ENCODE measurements at places on chromosomes 7 and 10.

GRCh38 chr10:4691776-4692175, 134.2 kb upstream of the AKR1E2 start:
- no peak for DNase-seq

- DNase-seq: no peak
Observed at GRCh38 chr7:28406192-28406591, 6.1 kb upstream of the CREB5 start.

GRCh38 chr7:54260941-54261371, 281.2 kb upstream of the VSTM2A start:
- DNase-seq: no peak

DNA sequence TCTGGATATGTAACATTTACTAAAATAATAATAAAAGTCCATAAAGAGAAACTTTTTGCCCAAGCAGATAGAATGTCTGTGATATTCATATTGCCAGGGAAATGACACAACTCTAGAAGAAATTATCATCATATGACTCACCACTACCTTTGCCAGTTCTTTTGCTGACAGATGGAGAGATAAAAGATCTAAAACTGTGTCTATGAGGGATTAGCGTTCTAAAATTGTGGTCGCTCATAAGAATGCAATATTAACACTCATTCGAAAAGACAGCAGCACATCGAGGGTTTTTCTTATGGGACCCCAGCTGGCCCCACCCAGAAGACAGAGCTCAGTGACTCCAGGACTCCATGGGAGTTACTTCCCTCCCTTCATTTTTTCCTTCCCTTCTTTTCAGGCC, 16.6 kb upstream of the LANCL2 start:
- DNase-seq: no peak

GRCh38 chr7:91162436-91162835, 101.8 kb upstream of the FZD1 start:
- DNase-seq: no peak

- DNase-seq: no peak
Observed at GRCh38 chr10:43043342-43043772, 33.5 kb upstream of the RET start.

DNA sequence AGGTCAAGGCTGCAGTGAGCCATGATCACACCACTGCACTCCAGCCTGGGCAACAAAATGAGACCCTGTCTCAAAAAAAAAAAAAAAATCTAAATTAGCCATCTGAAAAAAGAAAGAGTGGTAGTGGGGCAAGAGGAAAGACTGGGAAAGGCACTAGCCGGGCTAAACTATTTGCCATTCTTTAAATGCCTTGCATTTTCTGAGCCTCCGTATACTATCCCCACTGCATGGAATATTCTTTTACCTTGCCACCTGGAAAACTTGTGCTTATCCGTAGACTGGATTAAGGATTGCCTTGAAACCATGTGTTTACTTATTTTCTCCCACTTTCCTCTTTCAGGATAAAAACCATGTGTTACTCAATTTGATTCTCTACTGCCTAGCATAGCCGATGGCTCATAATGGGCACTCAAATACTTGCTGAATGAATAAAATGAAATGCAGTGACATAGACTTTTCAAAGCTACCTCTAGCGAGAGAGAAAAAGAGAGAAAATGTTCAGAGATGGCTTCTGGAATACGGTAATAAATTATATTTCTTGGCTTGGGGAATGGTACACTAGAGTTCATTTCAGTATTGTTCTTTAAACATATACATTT, 30.6 kb downstream of the HYCC1 start:
- DNase-seq: no peak

- no peak for DNase-seq
Observed at GRCh38 chr7:139767561-139767982, 10.2 kb downstream of the HIPK2 start.

DNA sequence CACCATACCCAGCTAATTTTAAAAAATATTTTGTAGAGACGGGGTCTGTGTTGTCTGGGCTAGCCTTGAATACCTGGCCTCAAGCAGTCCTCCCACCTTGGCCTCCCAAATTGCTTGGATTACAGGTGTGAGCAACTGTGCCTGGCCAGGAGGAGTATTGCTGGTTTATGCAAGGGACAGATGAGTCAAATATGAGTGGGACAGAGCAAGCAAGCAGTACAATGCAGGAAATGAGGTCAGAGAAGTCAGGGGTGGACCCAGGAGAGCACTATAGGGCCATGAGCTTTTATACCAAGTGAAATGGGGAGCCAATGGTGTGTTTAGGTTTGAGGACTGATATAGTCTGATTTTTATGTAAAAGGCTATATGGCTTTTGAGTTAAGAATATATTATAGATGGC, 6.3 kb downstream of the TSPAN13 start:
- no peak for DNase-seq

GRCh38 chr7:77710067-77710466, 13.8 kb downstream of the RSBN1L start:
- DNase-seq: no peak

GRCh38 chr10:124739986-124740368, 4.2 kb downstream of the FAM53B start:
- DNase-seq: no peak

GRCh38 chr10:91768123-91768522, 30.1 kb upstream of the TNKS2 start:
- DNase-seq: no peak

GRCh38 chr10:130255777-130256176, 119.6 kb downstream of the GLRX3 start:
- DNase-seq: no peak

GRCh38 chr10:60703266-60704041, 74.8 kb upstream of the CDK1 start:
- DNase-seq: no peak

GRCh38 chr7:80480566-80480965, 31.3 kb downstream of the GNAT3 start:
- no peak for DNase-seq

GRCh38 chr10:129965425-129965808, 1.3 kb upstream of the EBF3 start:
- no peak for DNase-seq

DNA sequence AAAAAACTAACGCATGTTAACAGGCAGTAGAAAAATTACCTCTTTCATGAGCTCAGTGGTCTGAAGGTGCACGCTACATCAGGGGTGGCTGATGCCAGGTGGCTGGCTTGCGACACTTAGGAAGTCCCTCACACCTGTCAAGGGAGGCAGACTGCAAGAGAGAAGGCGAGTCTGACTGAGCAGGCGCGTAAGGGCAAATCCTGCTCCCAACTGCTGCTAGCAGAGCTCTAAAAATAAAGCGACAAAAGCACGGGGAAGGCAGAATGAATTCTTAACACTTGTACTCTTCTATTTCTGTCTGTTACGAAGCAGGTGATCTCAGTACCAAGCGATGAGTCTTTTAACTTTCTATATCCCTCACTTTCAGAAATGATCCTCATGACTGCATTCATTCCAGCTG, 33.1 kb downstream of the CACNA2D1 start:
- no peak for DNase-seq

DNA sequence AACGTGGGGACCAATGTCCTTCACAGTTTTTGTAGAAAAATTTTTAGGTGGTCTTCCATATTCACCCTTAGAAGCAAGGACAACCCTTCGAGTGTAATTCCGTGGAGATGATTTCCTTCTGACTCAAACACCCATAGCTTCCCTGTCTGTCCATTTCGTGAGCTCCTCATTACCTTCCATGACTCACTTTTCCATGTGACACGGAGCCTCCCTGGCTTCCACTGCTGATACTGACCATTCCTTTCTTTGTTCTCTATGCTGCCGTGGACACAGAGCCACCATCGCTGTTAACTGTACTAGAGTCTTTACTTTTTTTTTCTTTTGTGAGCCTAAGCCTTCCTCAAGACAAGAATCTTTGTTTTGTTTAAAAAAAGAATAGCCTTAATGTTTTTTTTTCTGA, 12.5 kb upstream of the ARMS2 start:
- no peak for DNase-seq

DNA sequence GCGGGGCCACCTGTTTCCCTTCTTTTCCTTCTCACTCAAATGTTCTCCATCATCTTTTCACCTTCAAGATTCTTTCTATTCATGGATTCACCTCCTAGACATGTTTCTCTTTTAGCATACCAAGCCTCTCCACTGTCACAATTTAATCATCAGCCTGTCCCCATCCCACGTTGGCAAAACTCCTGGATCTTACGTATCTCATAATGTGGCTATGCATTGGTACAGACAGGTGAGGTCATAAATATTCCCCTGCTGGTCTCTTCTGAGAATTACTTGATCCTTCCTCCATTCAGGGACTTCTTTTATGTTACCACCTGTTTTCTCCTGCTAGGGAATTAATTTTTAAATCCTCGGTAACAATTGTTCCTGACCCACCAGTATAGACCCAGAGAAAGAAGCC, 262.6 kb upstream of the NEBL start:
- no peak for DNase-seq

- no peak for DNase-seq
Observed at GRCh38 chr10:95728526-95728925, 27.4 kb upstream of the ENTPD1 start.

DNA sequence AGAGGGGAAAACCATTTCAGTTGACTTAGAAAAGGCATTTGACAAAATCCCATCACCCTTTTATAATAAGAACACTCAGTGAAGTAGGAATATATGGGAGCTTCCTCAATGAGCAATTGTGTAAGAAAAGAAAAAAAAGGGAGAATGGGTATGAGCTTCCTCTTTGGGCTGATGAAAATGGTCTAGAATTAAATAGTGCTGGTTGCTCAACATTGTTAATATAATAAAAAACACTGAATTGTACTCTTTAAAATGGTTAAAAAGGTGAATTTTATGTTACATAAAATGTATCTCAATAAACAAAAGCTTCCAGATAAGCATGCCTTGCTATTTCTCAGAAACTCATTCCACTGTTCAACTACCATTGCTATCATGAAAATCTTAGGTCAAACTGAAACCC, 40.6 kb downstream of the LRRC17 start:
- DNase-seq: no peak

- no peak for DNase-seq
Observed at GRCh38 chr10:119309423-119309770, 102.0 kb downstream of the GRK5 start.

- no peak for DNase-seq
Observed at GRCh38 chr10:61898435-61898778, 3.1 kb upstream of the ARID5B start.

GRCh38 chr10:71074176-71074755, 138.1 kb upstream of the UNC5B start:
- no peak for DNase-seq

- no peak for DNase-seq
Observed at GRCh38 chr10:85454386-85454785, 912.2 kb downstream of the GRID1 start.

- peak; percentile 8 for DNase-seq
Observed at GRCh38 chr10:99560277-99561126, 27.8 kb downstream of the NKX2-3 start.

DNA sequence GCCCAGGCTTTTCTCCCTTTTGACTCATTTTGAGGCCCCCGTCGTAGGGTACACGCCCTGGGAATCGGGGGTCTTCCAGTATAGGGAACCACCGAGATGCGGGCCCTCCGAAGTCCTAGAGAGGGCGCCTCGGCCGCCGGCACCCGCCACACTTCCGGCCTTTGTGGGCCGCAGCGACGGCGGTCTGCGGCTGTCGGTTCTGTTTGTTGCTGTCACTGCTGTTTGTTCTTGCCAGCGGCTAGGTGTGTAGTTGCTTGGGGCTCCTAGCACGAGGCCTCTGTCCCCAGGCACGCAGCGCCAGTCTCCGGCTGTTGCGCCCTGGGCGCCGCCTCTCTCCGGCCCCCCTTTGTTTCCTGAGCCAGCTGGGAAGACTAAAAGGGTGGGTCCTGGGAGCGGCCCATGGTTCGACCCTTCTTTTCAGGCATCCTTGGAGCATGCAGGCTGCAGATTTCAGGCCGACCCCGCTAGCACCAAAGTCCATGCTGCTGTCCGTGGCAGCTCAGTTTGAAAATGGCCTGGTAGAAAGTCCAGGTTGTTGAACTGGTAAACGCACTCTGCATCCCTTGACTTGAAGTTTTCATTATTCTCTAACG, 17.8 kb upstream of the ZKSCAN1 start:
- DNase-seq: peak; percentile 58

GRCh38 chr10:25061711-25062449, 45.5 kb downstream of the THNSL1 start:
- DNase-seq: no peak

GRCh38 chr7:27866256-27866655, 126.3 kb downstream of the TAX1BP1 start:
- DNase-seq: no peak
